Activated CD4-positive, alpha-beta T cell treated with anti-CD3 and anti-CD28 coated beads for 24 hours (primary cell): ENCODE measurements at places on chromosomes 3 and 15.
A peak's percentile ranks its signal among the peaks of the same experiment; 100 is the strongest.

GRCh38 chr3:55160241-55160983 is 232.6 kb upstream of the LRTM1 start:
- DNase-seq: no peak

DNA sequence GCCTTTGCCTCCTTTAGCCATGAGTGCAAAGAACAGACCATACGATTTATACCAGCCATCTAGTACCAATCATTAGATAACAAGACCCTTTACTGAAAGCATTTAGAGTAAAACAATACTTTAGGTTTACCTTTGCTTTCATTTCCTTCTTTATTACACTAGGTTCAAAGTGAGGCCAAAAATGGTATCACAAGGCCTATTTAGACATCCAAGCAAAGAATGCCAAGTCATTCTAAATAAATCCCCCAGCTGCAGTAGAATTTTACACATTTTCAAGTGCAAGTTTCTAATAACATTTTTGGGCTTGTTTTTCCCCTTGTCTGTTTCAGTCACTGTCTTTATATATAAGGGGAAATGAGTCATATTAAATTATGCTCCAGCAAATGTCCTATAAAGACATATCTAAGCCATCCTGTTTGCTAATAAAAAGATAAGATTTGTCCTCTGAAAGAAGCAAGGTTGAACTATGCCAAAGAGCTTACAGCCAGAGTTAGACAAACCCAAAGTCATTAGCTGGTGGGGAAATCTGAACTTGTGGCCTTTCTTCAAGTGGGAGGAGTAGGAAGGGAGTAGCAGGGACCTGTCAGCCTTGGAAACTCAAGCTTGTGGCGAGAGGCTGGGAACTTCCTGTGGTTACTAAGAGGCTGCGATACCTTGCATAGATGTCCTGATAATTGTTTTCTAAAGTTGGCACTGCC is 232.7 kb downstream of the MECOM start:
- DNase-seq: no peak

DNA sequence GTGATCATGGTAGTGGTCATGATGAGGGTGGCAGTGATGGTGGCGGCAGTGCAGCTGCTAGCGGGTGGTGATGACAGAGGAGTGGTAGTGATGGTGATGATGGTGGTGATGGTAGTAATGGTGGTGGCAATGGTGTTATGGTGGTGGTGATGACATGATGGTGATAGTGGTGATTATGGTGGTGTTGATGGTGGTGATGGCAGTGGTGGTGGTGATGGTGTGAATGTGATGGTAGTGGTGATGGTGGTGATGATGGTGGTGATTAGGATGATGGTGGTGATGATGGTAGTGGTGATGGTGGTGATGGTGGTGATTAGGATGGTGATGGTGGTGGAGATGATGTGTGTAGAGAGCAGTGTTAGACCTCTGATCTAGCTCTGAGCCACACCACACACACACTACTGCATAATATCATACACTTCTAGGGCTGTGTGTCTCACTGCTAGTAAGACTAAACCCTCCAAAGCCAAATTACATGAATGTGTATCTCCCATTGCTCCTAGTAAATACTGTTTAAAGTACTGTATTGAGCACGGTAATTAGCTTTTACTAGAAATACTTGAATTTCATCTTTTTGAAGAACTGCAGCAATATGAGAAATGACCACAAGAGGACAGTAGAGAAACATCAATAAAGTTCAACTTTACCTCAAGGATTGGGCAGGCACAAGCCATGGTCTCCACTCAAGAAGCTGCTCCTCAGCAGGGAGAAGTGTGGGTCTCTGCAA is 28.8 kb downstream of the TMED3 start:
- no peak for DNase-seq

GRCh38 chr3:185659942-185660921 is 74.1 kb downstream of the SENP2 start:
- peak; percentile 53 for DNase-seq

- DNase-seq: no peak
These were observed 53.2 kb downstream of the CD200R1L start for GRCh38 chr3:112793326-112794081.

DNA sequence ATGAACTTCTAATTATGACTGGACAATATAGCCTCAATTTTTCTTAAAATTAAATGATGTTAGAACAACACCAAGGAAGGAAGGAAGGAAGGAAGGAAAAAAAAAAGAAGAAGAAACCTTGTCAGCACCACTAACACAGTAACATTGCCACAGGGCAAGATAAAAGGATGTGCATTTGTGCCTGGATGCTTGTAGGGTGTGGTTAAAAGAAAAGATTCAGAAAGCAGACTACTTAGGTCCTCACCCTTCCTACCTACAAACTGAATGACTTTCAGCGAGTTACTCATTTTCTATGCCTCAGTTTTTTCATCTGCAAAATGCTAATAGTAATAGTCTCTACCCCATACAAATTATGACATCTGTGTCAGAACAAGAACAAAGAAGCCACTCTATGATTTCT is 778.3 kb downstream of the MCTP2 start:
- no peak for DNase-seq

- no peak for DNase-seq
These were observed 1031.7 kb upstream of the CFAP20DC start for GRCh38 chr3:60081381-60082095.

DNA sequence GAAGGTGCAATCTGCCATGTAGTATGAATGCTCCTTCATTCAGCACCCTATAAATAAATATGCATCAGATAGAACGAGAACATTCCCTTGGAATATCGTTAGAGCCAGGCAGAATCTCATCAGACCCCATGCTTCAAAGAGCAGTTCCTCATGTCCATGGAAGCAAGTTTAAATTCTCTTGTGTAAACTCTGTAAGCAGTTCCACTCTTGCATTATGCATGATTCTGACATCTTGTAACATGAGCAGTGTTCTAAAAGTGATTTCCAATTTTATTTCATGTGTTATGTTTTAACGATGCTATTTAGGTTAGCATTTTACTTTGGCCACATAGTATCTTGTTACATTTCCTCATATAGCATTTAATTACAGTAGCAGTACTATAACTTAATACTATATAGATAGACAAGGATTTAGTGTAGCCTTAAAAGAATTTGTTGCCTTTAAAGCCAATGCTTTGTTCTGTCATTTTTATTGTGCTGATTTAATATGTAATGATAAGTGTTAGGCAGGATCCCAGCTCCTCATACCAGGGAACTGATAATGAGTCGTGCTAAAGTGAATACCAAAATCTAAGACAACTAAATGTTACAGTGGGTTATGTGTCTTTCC is 161.2 kb upstream of the NECTIN3 start:
- no peak for DNase-seq
